ENCODE measurements at places on chromosomes 3 and 15.

DNA sequence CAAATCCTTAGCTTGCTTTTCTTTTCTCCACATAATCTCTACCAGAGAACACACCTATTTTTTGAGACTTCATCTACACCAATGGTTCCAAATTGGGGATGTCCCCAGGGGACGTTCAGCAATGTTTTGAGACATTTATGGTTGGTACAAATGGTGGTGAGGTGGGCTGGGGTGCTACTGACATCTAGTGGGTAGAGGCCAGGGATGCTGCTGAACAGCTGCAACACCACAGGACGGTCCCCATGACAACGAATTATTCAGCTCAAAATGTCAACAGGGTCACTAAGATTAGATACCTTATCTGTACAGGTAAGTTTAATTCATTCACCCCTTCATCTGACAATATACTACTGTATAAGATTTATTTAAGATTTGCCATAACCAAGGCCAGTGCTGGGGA lies 14.4 kb downstream of the GK5 start:
- no peak for DNase-seq

- peak; percentile 76 for DNase-seq
Measured at GRCh38 chr15:88649286-88649733, 10.5 kb downstream of the ISG20 start.

GRCh38 chr3:17398959-17399551 lies 343.4 kb downstream of the TBC1D5 start:
- no peak for DNase-seq

- DNase-seq: no peak
Measured at GRCh38 chr3:192033246-192033645, 572.3 kb downstream of the PYDC2 start.

DNA sequence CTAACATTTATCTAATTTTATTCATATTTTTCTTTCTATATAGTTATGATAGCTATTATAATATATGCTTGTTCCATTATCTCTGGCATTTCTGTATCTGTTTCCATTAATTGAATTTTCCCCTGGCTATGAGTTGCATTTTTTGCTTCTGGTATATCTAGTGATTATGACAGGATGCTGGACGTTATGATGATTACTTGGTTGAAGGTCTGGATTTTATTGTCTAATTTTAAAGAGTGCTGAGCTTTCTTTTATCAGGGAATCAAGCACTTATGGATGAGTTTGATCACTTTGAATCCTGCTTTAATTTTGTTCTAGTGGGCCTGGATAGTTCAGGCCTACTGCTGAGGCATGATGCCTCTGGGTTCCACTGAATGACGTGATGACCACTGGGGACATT lies 229.7 kb downstream of the CBLB start:
- no peak for DNase-seq
